ENCODE measurements at places on chromosomes 16 and 17. TPM values are rescaled to one million over a fixed set of nuclear protein-coding genes. Genes with fewer than 3 reads are reported as not detected.

Gene RAB11FIP4
- 15.1 TPM for total RNA-seq

Gene LGALS9
- total RNA-seq, result 328 TPM

Gene PRSS21
- total RNA-seq, result 27.2 TPM

Gene HCRT
- not detected for total RNA-seq

Gene VEZF1
- 85.1 TPM for total RNA-seq

Gene AP2B1
- total RNA-seq, result 75.9 TPM

Gene DHX58
- total RNA-seq, result 47.4 TPM

Gene OR1F1
- total RNA-seq, result not detected

Gene KRTAP1-1
- not detected for total RNA-seq

Gene G6PC1
- total RNA-seq, result not detected

Gene CLDN9
- 0.27 TPM for total RNA-seq

Gene HS3ST2
- not detected for total RNA-seq

Gene CCL17
- total RNA-seq, result not detected

Gene MYL11
- total RNA-seq, result 9.2 TPM

Gene ABCA9
- total RNA-seq, result under 0.01 TPM

Gene KRT16
- not detected for total RNA-seq

Gene KRTAP3-2
- total RNA-seq, result not detected

Gene MLKL
- total RNA-seq, result 12.7 TPM

Gene SSTR5
- not detected for total RNA-seq

Gene ASGR1
- 7.3 TPM for total RNA-seq

Gene ZP2
- total RNA-seq, result not detected

Gene SP2
- total RNA-seq, result 7.5 TPM

Gene TMED6
- total RNA-seq, result under 0.01 TPM

Gene LCMT1
- 33.1 TPM for total RNA-seq

Gene FNDC8
- total RNA-seq, result not detected

Gene CMTM2
- total RNA-seq, result 0.54 TPM

Gene FKBP10
- 6.5 TPM for total RNA-seq

Gene HSD11B2
- total RNA-seq, result 0.27 TPM

Gene CD300A
- 52.0 TPM for total RNA-seq

Gene CXCL16
- 0.27 TPM for total RNA-seq

Gene NECAB2
- not detected for total RNA-seq

Gene MT1M
- not detected for total RNA-seq

Gene MYOCD
- total RNA-seq, result under 0.01 TPM

Gene KCNJ2
- total RNA-seq, result 0.27 TPM

Gene SMPD3
- 0.54 TPM for total RNA-seq

Gene TEKT1
- total RNA-seq, result 0.27 TPM

Gene C17orf50
- 0.27 TPM for total RNA-seq

Gene CRHR1
- under 0.01 TPM for total RNA-seq

Gene OR1E1
- not detected for total RNA-seq

Gene KRT23
- under 0.01 TPM for total RNA-seq

Gene RNF222
- 0.27 TPM for total RNA-seq

Gene CD300E
- 0.54 TPM for total RNA-seq

Gene CALB2
- total RNA-seq, result not detected

Gene SRCAP
- 30.4 TPM for total RNA-seq

Gene NPIPA8
- total RNA-seq, result 1.1 TPM

Gene TMEM88
- 4.6 TPM for total RNA-seq

Gene KRT12
- not detected for total RNA-seq

Gene NPIPA3
- 0.27 TPM for total RNA-seq

Gene ZSWIM7
- total RNA-seq, result 33.7 TPM

Gene TNFSF12
- total RNA-seq, result 11.0 TPM

Gene SOX9
- not detected for total RNA-seq

Gene TBC1D3I
- total RNA-seq, result 0.54 TPM

Gene ZFP90
- 29.1 TPM for total RNA-seq

Gene CACNG4
- total RNA-seq, result not detected

Gene RPH3AL
- total RNA-seq, result 14.3 TPM

Gene KLHL10
- not detected for total RNA-seq

Gene RPS2
- 14,735 TPM for total RNA-seq

Gene SDR42E2
- 0.27 TPM for total RNA-seq

Gene FAM20A
- 0.27 TPM for total RNA-seq

Data from hematopoietic multipotent progenitor cell (in vitro differentiated cells).